ENCODE measurements at places on chromosomes 11 and 22.

DNA sequence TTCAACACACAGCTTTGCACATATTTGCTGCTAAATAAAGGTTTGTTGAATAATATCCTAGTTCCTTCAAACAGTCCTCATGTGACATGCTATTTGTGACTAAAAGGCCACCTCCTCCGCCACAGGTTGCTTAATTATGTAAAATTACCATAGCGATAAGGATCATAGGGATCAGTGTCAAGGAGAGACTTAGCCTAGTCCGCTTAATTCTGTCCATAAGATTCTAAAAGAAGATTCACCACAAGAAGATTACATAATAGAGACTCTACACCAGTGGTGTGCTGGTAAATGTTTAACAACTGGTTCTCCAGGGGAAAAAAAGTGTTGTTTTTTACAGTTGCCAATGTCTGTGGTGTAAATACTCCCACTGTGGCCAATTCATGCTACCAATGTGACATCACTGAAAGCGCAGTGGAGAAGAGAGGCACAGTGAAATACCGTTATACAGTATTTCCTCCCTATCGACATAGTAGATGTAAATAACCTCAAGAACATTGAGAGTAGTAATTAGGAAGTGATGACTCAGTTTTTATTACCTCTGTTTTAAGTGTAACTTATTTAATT lies 4.2 kb upstream of the CHRDL2 start:
- DNase-seq: no peak

GRCh38 chr11:75105462-75105925 lies 8.8 kb upstream of the OR2AT4 start:
- no peak for DNase-seq

GRCh38 chr22:27986459-27986858 lies 67.4 kb upstream of the PITPNB start:
- DNase-seq: no peak

GRCh38 chr11:129950101-129951091 lies 52.2 kb downstream of the PRDM10 start:
- no peak for DNase-seq

GRCh38 chr11:1567721-1568100 lies 4.4 kb downstream of the DUSP8 start:
- DNase-seq: no peak

DNA sequence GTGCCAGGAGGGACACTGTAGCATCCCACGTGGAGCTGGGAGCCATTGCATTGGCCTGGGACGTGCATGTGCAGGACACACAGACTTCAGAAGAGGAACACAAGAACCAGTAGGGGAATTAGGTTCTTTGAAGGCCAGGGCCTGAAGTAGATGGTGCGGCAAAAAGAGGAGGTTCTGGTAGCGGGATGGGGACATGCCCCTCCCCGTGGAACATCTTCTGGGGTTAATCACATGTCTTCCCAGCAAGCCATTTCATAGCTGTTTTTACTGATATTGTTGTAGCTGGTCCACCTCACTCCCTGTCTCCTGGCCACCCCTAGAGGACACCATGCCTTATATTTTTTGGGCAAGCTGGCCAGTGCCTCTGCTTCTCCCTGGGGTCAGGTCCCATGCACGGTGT lies 74.3 kb downstream of the SCN3B start:
- no peak for DNase-seq

DNA sequence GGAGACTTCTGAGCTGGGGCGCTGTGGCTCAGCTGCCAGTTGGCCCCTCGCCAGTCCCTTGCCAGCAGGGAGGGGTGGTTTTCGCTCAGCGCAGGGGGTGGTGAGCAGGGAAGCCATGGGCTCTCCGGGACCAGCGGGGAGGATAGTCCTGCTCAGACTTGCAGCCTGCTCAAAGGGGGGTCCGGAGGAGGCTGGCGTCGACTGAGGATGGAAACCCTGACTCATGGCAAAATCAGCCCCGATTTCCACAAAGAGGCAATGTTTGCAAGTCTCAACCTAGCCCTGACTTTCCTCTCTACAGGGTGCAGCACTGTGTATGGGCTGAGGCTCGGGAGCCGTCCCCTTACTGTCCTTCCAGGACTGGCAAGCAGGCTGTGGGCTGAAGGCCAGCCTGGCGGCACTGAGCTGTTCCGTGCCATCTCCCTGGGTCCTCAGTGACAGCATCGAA lies 35.1 kb downstream of the FBLN1 start:
- no peak for DNase-seq

Measured in CD8-positive, alpha-beta T cell (primary cell).